Transverse colon (tissue), 4 donors: ENCODE measurements at places on chromosomes 12 and 14. TPM values are rescaled to one million over a fixed set of nuclear protein-coding genes. Genes with fewer than 3 reads are reported as not detected.
A peak's percentile ranks its signal among the peaks of the same experiment; 100 is the strongest.

Gene PGF
- total RNA-seq, result not detected

Gene LRRC9
- total RNA-seq, result not detected

DNA sequence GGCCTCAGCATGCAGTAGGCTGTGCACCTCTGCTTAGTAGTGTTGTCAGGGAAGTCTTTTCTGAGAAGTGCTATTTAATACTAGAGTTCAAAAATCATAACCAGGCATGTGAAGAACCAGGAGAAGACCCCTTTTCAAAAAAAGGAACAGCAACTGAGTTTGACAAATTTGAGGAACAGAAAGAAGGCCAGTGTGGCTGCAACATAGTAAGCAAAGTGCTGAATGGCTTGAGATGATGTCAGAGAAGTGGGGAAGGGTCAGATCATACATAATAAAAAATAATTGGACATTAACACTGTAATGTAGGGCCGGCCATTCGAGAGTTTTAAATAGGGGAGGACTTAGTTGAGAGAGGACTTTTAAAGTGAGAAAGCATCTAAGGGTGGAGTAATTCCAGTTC, 11.1 kb upstream of the CNTN1 start:
- DNase-seq, result no peak
- no peak overlapping the region for H3K4me3 ChIP-seq
- no peaks in the 10 kb centered on the region for H3K27me3 ChIP-seq
- no peaks in the 10 kb centered on the region for H3K4me1 ChIP-seq
- no peaks in the 10 kb centered on the region for H3K36me3 ChIP-seq

DNA sequence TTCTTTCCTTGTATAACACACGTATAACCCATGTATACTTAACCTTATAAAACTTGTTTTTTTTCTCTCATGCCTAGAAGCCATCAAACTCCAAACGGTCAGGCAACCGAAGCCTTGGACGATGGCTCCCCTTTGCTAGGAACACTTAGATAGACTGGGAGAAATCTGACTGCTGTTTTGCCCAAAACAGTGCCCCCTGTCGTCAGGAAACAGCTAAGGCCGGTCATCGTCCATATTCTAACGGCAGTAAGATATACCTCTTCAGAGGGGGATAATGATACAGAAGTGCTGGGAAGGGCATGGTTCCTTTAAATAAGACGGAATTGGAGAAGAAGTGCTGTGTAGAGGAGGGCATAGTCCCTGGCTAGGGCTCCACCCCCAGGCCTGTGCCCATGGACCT, 130.5 kb downstream of the SLC41A2 start:
- DNase-seq, result no peak
- no peaks in the 10 kb centered on the region for H3K4me1 ChIP-seq
- no peak overlapping the region for H3K27ac ChIP-seq
- H3K4me3 ChIP-seq, result no peak overlapping the region

- no peak overlapping the region for H3K4me3 ChIP-seq
Measured at GRCh38 chr12:7642876-7643309, 22.8 kb downstream of the APOBEC1 start.

- H3K36me3 ChIP-seq, result no peaks in the 10 kb centered on the region
- no peak overlapping the region for H3K4me3 ChIP-seq
- H3K27me3 ChIP-seq, result no peaks in the 10 kb centered on the region
- no peak for DNase-seq
- H3K4me1 ChIP-seq, result no peaks in the 10 kb centered on the region
- no peak overlapping the region for H3K27ac ChIP-seq
Measured at GRCh38 chr14:85479771-85480170, 50.2 kb upstream of the FLRT2 start.

GRCh38 chr14:68662392-68662791, 130.5 kb downstream of the ZFP36L1 start:
- no peak for DNase-seq
- peak overlapping the region; percentile 59 for H3K27ac ChIP-seq
- no peaks in the 10 kb centered on the region for H3K36me3 ChIP-seq
- H3K4me3 ChIP-seq, result no peak overlapping the region
- no peaks in the 10 kb centered on the region for H3K27me3 ChIP-seq
- peaks cover 22% of the 10 kb centered on the region for H3K4me1 ChIP-seq

DNA sequence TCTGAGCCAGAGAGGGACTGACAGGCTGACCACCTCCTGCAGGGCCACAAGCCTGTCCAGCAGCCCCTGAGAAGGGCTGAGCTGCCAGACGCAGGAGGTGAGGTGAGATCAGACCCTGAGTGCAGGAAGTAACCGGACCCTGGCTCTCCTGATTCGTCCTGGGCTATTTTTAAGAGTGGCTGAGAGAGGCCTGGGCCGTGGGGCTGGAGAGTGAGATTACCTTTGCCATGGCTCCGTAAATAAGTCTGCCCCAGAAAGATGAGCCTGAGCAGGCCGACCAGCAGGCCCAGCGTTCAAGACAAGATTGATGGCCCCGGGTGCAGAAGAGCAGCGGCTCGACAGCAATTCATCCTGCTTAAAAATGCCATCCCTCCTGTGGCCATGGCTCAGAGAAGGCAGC, 54.2 kb downstream of the SPTB start:
- H3K27ac ChIP-seq, result no peak overlapping the region
- H3K4me1 ChIP-seq, result peaks cover 4% of the 10 kb centered on the region

Gene SLCO1B1
- not detected for total RNA-seq

- H3K27ac ChIP-seq, result no peak overlapping the region
- no peaks in the 10 kb centered on the region for H3K4me1 ChIP-seq
Measured at GRCh38 chr12:97936165-97936564, 473.6 kb downstream of the RMST start.

Gene COL2A1
- total RNA-seq, result 4.2 TPM

DNA sequence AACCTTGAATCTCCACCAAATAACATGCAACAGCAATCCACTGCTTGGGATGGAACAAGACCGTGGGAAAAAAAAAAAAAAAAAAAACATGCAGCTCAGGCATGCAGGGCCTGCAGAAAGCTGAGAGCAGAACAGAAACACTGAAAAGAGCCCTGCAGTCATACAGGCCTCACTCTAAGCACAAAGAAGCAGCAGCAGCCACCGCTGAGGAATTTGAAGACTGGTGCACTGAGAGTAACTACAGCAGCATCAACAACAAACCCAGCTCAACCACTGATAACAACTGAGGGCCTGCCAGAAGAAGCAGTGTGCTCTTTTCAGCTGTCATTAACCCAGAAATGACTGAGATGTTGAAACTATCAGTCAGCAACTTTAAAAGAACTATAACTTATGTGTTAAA, 354.7 kb upstream of the TMTC1 start:
- no peaks in the 10 kb centered on the region for H3K4me1 ChIP-seq
- no peaks in the 10 kb centered on the region for H3K36me3 ChIP-seq
- DNase-seq, result no peak
- no peak overlapping the region for H3K4me3 ChIP-seq

DNA sequence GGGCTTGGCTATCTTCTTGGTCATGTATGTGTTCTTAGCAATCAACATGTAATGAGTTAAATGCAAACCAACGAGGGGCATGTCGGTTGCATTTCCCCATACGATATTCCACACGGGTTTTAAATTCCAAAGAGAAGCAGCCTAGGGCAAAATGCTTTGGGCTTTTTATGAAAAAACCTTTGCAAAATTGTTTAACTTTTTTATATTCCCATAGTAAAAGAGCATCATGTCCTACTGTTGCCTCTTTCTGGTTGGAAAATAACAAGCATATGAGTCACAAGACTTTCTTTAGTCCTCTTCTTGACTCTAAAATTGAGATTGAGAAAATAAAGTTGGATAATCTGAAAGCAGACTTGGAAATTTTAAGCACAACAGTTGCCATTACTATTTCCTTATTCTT, 3.8 kb upstream of the DIO2 start:
- H3K4me1 ChIP-seq, result no peaks in the 10 kb centered on the region
- H3K27me3 ChIP-seq, result no peaks in the 10 kb centered on the region
- no peak for DNase-seq
- no peaks in the 10 kb centered on the region for H3K36me3 ChIP-seq
- H3K4me3 ChIP-seq, result no peak overlapping the region
- H3K27ac ChIP-seq, result no peak overlapping the region

Gene RDH11
- total RNA-seq, result 31.0 TPM

Gene CHGA
- total RNA-seq, result 43.4 TPM

- no peaks in the 10 kb centered on the region for H3K36me3 ChIP-seq
- no peak overlapping the region for H3K4me3 ChIP-seq
- peaks cover 37% of the 10 kb centered on the region for H3K4me1 ChIP-seq
- H3K27me3 ChIP-seq, result no peaks in the 10 kb centered on the region
- peak overlapping the region; percentile 53 for H3K27ac ChIP-seq
Measured at GRCh38 chr14:34231626-34232025, 230.4 kb downstream of the SPTSSA start.

DNA sequence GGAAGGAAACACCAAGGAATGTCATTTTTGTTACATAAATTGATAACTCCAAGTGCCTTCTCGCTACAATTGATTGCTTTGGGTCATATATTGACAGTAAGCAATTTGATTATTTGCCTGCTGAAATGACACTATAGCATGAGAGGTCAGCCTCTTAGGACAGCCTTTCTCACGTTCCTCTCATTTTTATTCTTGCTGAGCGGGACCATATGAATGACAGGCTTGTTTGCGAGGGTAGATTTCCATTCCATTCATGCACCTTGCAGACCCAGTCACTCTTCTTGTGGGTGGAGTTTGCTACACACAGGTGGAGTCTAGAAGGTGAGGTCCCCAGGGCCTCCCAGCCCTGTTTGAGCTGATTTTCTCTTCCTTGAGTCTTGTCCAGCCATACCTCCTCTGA, 27.3 kb downstream of the DAAM1 start:
- no peaks in the 10 kb centered on the region for H3K36me3 ChIP-seq
- peak overlapping the region; percentile 49 for H3K27ac ChIP-seq
- peaks cover 22% of the 10 kb centered on the region for H3K4me1 ChIP-seq
- no peak for DNase-seq

Gene LRRC10
- not detected for total RNA-seq

Gene OAS2
- 2.0 TPM for total RNA-seq

Gene SLC25A47
- not detected for total RNA-seq

DNA sequence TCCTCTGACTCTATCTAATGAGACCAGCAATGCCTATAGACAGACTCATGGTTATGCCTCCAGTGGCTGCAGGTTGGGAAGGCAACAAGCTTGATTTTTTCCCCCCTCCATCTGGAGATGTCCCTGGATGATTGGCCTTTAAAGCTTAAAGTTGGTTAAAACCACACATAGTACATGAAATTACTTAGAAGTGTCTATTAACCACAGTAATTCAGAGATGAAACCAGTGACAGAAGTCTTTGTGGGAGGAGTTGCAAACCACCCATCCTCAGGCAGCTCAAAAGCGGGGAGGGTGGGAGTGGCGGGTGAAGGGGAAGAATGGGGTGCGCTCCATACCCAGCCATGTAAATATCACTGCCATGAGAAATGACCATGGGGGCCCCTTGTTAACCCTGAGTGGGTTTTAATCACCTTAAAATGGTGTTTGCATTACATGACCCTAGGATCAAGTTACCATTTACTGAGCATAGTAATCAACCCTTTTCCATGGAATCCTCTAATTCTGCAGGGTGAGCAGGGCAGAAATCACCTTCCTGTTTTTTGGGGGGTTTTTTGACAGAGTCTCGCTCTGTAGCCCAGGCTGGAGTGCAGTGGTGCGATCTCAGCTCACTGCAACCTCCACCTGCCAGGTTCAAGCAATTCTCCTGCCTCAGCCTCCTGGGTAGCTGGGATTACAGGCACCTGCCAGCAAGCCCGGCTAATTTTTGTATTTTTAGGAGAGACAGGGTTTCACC, 133.5 kb downstream of the FOXN3 start:
- peaks cover 7% of the 10 kb centered on the region for H3K36me3 ChIP-seq
- no peaks in the 10 kb centered on the region for H3K27me3 ChIP-seq
- H3K4me3 ChIP-seq, result no peak overlapping the region
- H3K4me1 ChIP-seq, result no peaks in the 10 kb centered on the region
- no peak for DNase-seq

Gene NTS
- not detected for total RNA-seq
